Renal pelvis (tissue), 12 donors: ENCODE measurements at places on chromosomes 7 and 10. TPM values are rescaled to one million over a fixed set of nuclear protein-coding genes. Genes with fewer than 3 reads are reported as not detected.

Gene HOXA6
- 33.3 TPM for polyA plus RNA-seq

Gene PILRB
- polyA plus RNA-seq: 63.6 TPM

Gene TMEM254
- polyA plus RNA-seq: 58.7 TPM

Gene PILRA
- 6.3 TPM for polyA plus RNA-seq

- DNase-seq: no peak
Measured at GRCh38 chr7:43914795-43915194, 8.4 kb upstream of the URGCP start.

- DNase-seq: no peak
Measured at GRCh38 chr10:12418725-12419261, 69.4 kb downstream of the CAMK1D start.

- DNase-seq: no peak
Measured at GRCh38 chr7:155342313-155342712, 44.6 kb downstream of the INSIG1 start.

DNA sequence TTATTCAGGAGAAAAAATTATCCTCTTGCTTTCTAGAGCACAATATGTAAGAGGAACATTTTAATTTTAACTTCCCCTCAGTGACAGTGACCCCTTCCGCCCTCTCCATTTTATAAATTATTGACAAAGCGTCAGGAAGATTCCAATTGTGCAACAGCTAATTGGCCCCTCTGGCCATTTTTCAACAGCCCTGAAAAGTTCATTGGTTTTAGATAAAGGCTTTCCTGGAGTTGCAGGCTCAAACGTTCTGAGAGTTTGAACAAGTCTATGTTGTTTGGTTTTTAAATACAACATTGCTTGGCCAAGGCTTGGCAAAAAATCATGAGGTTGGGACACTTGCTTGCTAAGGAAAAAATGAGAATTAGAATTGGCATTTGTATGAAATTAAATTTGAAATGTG is 422.2 kb upstream of the ANKRD30A start:
- no peak for DNase-seq
